LHCN-M2 (cell line): ENCODE measurements at places on chromosomes 2 and 18. TPM values are rescaled to one million over a fixed set of nuclear protein-coding genes. Genes with fewer than 3 reads are reported as not detected.

EN1 gene
- total RNA-seq, result 2.9 and 4.5 TPM in 2 replicates

CTNNA2 gene
- total RNA-seq, result 0.06 TPM in 2 replicates

RIT2 gene
- total RNA-seq, result not detected in 2 replicates

FBXO41 gene
- 4.0 and 4.8 TPM in 2 replicates for total RNA-seq

SOCS6 gene
- 20.8 and 21.9 TPM in 2 replicates for total RNA-seq

ORC2 gene
- total RNA-seq, result 15.6 and 15.8 TPM in 2 replicates

GPR148 gene
- total RNA-seq, result not detected in 2 replicates

ANKRD29 gene
- total RNA-seq, result 5.8 and 7.1 TPM in 2 replicates

C2orf76 gene
- 7.0 and 15.5 TPM in 2 replicates for total RNA-seq

ABCA12 gene
- 0.19 and 0.52 TPM in 2 replicates for total RNA-seq

NEU2 gene
- total RNA-seq, result not detected in 2 replicates

OTOS gene
- not detected in 2 replicates for total RNA-seq

AKAIN1 gene
- total RNA-seq, result not detected in 2 replicates

CYP1B1 gene
- total RNA-seq, result 3.4 and 3.5 TPM in 2 replicates

DPP10 gene
- total RNA-seq, result not detected in 2 replicates

C2orf15 gene
- not detected in 2 replicates for total RNA-seq

ITGB6 gene
- 11.6 and 15.2 TPM in 2 replicates for total RNA-seq

ST8SIA5 gene
- total RNA-seq, result 1.2 and 2.8 TPM in 2 replicates

MARCHF4 gene
- 1.9 and 2.7 TPM in 2 replicates for total RNA-seq

EML6 gene
- 0.32 and 0.34 TPM in 2 replicates for total RNA-seq

ATRAID gene
- 180 and 193 TPM in 2 replicates for total RNA-seq

ARID5A gene
- 11.7 and 11.9 TPM in 2 replicates for total RNA-seq
